ENCODE measurements at places on chromosomes 1 and 21. TPM values are rescaled to one million over a fixed set of nuclear protein-coding genes. Genes with fewer than 3 reads are reported as not detected.

- peaks cover 1% of the 10 kb centered on the region for H3K27me3 ChIP-seq
- H3K4me3 ChIP-seq = no peak overlapping the region
- DNase-seq = no peak
- H3K4me1 ChIP-seq = no peaks in the 10 kb centered on the region
- H3K27ac ChIP-seq = no peak overlapping the region
Observed at GRCh38 chr1:184161071-184161698, 109.7 kb downstream of the TSEN15 start.

Gene RAP1A
- 130 TPM for total RNA-seq

DNA sequence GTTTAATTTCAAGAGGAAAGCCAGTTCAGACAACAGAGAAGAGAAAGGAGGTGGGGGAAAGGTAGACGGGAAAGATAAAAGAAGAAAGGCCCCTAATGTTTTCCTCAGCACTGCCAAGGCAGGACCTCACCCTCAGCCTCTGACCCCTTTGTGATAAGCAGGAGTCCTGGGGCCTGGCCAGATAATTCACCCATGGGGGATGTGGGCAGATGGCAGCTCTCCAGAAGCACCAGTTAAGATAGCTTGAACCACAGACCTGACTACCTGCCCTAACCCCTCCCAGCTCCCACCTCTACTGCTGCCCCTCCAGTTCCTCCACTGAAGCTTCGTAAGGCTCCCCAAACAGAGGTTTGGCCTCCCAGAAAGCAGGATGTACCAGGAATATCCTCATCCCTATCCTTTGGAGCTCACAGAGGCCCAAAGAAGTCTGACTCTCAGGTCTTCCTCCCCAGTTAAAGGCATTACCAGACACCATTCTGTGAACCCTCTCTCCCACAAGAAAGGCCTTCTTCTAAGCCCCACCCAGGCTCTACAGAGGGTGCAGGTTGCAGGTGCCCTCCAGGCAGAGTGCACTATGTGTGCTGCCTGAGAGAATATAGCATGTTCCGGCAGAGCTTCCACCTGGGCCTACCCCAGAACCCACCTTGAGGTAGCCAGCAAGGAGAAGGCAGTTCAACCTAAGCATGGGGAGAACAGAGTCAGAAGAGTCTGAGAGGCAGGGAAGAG, 9.2 kb upstream of the SNAPIN start:
- H3K4me1 ChIP-seq = peaks cover 62% of the 10 kb centered on the region
- peak overlapping the region; percentile 94 for H3K27ac ChIP-seq
- H3K4me3 ChIP-seq = peak overlapping the region; percentile 91
- no peaks in the 10 kb centered on the region for H3K27me3 ChIP-seq
- H3K36me3 ChIP-seq = peaks cover 11% of the 10 kb centered on the region

- peaks cover 8% of the 10 kb centered on the region for H3K4me1 ChIP-seq
- no peak overlapping the region for H3K27ac ChIP-seq
- no peaks in the 10 kb centered on the region for H3K27me3 ChIP-seq
- H3K36me3 ChIP-seq = no peaks in the 10 kb centered on the region
- no peak overlapping the region for H3K4me3 ChIP-seq
Observed at GRCh38 chr1:202405928-202406327, 57.4 kb downstream of the PPP1R12B start.

Gene MAN1C1
- total RNA-seq = 46.0 TPM

- H3K36me3 ChIP-seq = no peaks in the 10 kb centered on the region
- no peaks in the 10 kb centered on the region for H3K27me3 ChIP-seq
- no peaks in the 10 kb centered on the region for H3K4me1 ChIP-seq
- no peak overlapping the region for H3K4me3 ChIP-seq
- no peak overlapping the region for H3K27ac ChIP-seq
Observed at GRCh38 chr1:192327997-192328396, 11.2 kb downstream of the RGS21 start.

Gene KCNJ15
- total RNA-seq = not detected

Gene GBP6
- total RNA-seq = 0.19 TPM

- no peak overlapping the region for H3K4me3 ChIP-seq
- H3K36me3 ChIP-seq = peaks cover 72% of the 10 kb centered on the region
- no peak overlapping the region for H3K27ac ChIP-seq
- no peaks in the 10 kb centered on the region for H3K27me3 ChIP-seq
- H3K4me1 ChIP-seq = peaks cover 6% of the 10 kb centered on the region
- DNase-seq = no peak
Observed at GRCh38 chr1:223752721-223753515, 40.6 kb downstream of the CAPN2 start.

- peaks cover 19% of the 10 kb centered on the region for H3K4me1 ChIP-seq
- H3K27ac ChIP-seq = no peak overlapping the region
- no peaks in the 10 kb centered on the region for H3K27me3 ChIP-seq
- no peak overlapping the region for H3K4me3 ChIP-seq
- peaks cover 4% of the 10 kb centered on the region for H3K36me3 ChIP-seq
Observed at GRCh38 chr1:243269461-243269801, 13.6 kb downstream of the SDCCAG8 start.

GRCh38 chr1:61310538-61310937, 228.2 kb downstream of the NFIA start:
- peaks cover 3% of the 10 kb centered on the region for H3K4me1 ChIP-seq
- no peak overlapping the region for H3K27ac ChIP-seq
- no peaks in the 10 kb centered on the region for H3K27me3 ChIP-seq
- no peak for DNase-seq

Gene KLF17
- not detected for total RNA-seq

GRCh38 chr1:244821134-244821533, 14.3 kb upstream of the COX20 start:
- no peak overlapping the region for H3K27ac ChIP-seq
- no peaks in the 10 kb centered on the region for H3K36me3 ChIP-seq
- H3K4me3 ChIP-seq = no peak overlapping the region
- DNase-seq = no peak
- H3K27me3 ChIP-seq = no peaks in the 10 kb centered on the region

Gene ITPKB
- 185 TPM for total RNA-seq

- H3K27ac ChIP-seq = no peak overlapping the region
- no peak for DNase-seq
Observed at GRCh38 chr1:93614986-93615581, 66.6 kb downstream of the BCAR3 start.

Gene PRELP
- total RNA-seq = not detected

Gene KRTAP6-1
- not detected for total RNA-seq

GRCh38 chr1:150551051-150551783, 2.0 kb downstream of the ADAMTSL4 start:
- peaks cover 7% of the 10 kb centered on the region for H3K4me1 ChIP-seq
- no peak overlapping the region for H3K4me3 ChIP-seq
- DNase-seq = no peak
- peaks cover 27% of the 10 kb centered on the region for H3K27me3 ChIP-seq

Measured in naive thymus-derived CD8-positive, alpha-beta T cell (primary cell).